ENCODE measurements at places on chromosomes 5 and 9.
A peak's percentile ranks its signal among the peaks of the same experiment; 100 is the strongest.

DNA sequence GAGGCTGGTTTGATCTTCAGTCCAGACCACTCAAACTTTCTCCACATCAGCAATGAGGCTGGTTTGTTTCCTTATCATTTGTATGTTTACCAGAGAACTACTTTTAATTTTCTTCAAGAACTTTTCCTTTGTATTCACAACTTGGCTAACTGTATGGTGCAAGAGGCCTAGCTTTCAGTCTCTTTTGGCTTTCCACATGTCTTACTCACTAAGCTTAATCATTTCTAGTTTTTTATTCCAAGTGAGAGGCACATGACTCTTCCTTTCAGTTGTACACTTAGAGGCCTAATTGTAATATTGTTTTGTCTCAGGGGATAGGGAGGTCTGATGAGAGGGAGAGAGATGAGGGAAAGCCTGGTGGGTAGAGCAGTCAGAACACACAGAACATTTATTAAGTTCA lies 554.0 kb upstream of the ARRDC3 start:
- no peak for DNase-seq

GRCh38 chr5:106454651-106455415 lies 1215.9 kb downstream of the EFNA5 start:
- no peak for DNase-seq

DNA sequence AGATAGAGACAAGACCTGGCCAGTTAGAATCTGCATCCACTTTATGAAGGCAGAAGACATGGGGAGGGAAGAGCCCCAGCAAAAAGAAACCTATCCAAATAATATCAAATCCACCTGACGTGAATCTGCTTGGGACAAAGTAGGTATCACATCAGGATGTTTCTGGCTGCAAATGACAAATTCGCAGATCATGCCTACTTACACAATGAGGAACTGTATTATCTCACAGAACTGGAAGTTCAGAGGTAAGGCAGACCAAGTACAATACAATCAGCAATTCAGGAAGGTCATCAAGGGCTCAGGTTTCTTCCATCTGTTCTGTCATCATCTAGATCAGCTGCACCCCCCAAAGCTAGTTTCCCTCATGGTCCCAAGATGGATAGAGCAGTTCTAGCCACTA lies 13.2 kb upstream of the NR4A3 start:
- DNase-seq: no peak

DNA sequence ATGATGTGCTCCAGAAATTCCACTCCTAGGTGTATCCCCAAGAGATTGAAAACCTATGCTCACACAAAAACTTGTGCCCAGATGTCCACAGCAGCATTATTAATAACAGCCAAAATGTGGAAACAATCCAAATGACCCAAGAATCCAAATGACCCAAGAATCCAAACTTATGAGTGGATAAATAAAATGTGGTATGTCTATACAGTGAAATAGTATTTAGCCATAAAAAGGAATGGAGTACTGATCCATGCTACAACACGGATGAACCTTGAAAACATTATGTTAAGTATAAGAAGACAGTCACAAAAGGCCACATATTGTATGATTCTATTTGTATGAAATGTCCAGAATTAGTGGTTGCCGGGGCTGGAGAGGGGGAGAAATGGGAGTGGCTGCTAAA lies 80.3 kb downstream of the PSD2 start:
- no peak for DNase-seq

- DNase-seq: no peak
Observed at GRCh38 chr5:54655761-54656160, 138.2 kb downstream of the SNX18 start.

GRCh38 chr9:72931437-72931836 lies 21.4 kb downstream of the ALDH1A1 start:
- DNase-seq: no peak

DNA sequence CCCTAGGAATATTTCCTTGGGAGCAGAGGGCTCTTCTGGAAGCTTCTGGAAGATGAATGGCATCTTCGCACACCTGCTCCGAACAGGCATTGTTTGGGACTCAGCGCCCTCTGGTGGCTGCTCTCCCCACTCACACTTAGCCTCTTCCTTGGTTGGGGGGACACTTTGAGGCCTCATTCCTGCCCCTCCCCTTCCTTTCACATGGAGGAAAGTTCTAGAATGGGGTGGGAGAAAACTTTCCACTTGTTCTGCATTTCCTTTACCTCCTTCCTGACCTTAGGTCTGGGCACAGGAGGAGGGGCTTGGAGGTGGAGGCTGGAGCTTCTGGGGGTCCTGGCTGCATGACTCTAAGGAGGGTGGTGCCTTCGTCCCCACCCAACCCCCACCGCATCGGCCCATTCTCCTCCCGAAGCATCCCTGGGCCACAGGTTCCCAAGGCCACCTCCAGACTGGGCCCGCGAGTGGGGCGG lies 19.3 kb upstream of the SMIM32 start:
- DNase-seq: peak; percentile 40

DNA sequence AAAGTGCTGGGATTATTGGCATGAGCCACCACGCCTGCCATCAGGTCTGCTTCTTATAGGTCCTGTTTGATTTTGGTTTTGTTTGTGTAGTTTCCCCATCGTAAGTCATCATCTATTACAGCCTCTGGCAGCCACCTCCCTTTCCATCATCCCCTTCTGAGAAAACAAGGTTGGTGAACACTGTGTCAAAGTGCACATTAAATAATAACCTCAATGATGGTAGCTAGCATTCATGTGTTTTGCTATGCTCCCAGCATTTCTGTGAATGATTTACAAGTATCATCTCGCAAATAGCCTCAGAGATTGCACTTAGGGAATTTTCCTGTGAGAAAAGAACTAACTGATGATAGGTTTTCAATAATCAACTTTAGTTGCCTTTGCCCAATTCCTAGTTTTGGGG lies 9.9 kb downstream of the PRUNE2 start:
- DNase-seq: no peak

DNA sequence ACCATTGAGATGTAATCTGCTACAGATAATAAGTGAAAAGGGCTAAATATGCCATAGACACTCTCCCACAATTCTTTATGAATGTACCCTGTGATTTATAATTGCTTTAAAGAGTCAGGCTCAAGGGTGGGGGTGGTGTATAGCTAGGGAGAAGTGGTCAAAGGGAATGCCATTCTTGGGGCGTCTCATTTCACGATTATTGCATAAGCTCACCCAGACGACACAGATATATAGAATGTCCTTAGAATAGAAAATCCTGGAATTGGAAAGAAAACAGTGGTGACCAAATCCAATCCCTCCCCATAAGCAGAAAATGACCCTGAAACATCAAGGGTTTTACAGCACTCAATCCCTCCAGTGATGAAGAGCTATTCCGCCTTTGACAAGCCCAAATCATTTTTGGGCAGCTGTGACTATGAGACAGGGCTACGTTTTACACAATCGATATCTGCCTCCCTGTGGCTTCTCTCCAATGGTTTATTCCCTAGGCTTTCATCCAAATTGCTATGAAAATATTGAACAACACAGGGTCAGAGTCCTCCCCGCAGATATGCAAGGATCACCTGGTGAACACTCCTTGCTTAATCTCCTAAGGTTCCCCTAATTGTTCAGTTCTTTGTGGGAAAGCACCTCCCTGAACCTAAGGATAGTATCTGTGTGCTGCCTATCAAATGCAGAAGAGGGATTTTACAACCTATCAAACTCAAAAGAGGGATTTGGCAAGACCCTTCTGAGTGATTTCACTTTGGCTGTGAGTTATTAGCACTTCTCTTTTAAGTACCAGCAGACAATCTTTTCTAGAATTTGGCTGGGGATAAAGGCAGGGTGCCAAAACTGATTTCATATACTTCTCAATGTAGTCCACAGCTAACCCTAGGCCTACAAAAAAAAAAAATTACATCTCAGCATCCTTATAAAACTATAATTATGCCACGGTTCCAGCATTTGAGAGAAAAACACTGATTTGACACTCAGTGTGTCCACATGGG lies 144.9 kb upstream of the CDH6 start:
- no peak for DNase-seq

DNA sequence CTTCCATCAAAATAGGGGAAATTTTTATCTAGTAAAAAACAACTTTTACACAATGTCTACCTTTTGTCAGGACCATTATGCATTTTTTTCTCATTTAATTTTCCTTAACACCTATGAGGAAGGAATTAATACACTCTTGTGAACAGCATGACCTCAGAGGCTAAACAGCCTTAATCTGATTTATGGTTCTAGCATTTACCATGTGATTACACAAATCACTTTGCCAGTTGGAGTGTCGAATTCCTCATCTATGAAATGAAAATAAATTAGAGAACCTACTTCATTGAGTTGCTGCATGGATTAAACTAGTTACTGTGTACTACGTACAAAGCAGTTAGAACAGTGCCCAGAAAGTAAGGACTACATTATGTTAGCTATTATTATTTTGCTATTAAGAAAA lies 187.7 kb upstream of the MPDZ start:
- no peak for DNase-seq

DNA sequence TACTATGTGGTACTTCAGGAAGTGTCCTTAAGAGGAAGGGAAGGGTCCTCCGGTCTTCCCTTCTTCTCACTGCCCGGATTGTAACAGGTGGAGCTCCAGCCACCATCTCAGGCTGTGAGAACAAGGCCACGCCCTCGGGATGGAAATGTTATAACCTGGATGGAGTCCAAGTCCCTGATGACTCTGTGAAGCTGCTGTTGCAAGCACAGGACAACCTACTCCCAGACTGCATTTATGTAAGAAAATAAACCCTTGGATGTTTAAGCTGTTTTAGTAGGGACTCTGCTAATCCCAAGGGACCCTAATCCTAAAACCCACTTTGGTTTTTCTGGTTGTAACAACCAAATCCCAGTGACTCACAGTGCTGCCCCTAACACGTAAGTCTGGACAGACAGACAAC lies 221.6 kb downstream of the ACTL7B start:
- DNase-seq: no peak

GRCh38 chr5:155004138-155004744 lies 9.3 kb upstream of the KIF4B start:
- no peak for DNase-seq

GRCh38 chr5:16306812-16307211 lies 127.2 kb upstream of the MARCHF11 start:
- DNase-seq: no peak

- DNase-seq: no peak
Observed at GRCh38 chr5:81222285-81222684, 10.8 kb upstream of the CKMT2 start.

GRCh38 chr5:42321785-42322184 lies 101.5 kb upstream of the GHR start:
- no peak for DNase-seq

GRCh38 chr5:141765896-141766551 lies 84.0 kb upstream of the ARAP3 start:
- DNase-seq: no peak

DNA sequence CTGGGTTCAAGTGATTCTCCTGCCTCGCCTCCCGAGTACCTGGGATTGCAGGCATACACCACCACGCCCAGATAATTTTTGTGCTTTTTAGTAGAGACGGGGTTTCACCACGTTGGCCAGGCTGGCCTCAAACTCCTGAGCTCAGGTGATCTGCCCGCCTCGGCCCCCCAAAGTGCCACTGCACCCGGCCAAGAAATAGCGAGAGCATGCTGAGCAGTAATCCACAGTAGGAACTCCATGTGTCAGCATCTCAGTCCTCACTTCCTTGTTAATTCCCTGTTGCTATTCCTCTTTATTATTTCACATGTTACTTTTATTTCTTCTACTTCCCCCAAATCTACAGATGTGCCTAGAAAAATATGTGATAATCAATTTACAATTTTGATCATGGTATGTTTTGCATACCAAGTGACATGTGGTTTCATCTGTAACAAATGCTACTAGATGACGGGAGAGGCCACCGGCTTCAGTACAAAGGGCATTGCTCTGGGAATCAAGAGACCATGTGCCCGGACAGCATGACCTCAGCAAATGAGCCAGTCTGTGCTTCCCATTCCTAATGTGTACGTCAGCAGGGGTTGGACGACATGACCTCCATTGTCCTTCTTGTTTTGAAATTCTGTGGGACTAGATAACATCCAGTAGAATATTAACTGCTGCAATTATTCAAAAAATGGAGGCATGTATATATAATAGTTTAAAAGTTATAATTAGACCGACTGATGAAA lies 61.6 kb downstream of the FNBP1 start:
- DNase-seq: no peak

DNA sequence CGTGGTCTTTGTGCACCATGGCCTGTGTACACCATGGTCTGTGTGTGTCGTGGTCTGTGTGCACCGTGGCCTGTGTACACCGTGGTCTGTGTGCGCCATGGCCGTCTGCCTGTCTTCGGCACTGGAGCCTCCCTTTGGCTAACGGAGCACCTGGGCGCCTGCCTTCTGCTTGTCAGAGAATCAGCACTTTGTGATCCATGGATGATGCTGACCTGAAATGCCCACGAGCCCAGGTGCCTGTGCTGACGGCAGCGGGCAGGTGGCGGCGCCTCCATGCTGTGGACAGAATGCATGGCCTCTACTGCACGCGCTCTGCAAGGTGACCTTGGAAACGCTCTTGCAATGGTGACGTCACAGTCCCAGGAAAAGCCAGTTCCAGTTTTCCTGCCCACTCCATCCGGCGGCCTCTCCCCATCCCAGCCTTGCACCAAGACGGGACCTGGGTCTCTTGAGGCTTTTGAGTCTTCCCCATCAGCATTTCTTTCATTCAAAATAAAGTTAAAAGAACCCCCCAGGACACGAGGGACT lies 14.6 kb downstream of the LCN9 start:
- DNase-seq: no peak

- DNase-seq: no peak
Observed at GRCh38 chr9:99973455-99973854, 67.0 kb downstream of the STX17 start.

- DNase-seq: no peak
Observed at GRCh38 chr9:99680191-99680590, 141.5 kb upstream of the NR4A3 start.

DNA sequence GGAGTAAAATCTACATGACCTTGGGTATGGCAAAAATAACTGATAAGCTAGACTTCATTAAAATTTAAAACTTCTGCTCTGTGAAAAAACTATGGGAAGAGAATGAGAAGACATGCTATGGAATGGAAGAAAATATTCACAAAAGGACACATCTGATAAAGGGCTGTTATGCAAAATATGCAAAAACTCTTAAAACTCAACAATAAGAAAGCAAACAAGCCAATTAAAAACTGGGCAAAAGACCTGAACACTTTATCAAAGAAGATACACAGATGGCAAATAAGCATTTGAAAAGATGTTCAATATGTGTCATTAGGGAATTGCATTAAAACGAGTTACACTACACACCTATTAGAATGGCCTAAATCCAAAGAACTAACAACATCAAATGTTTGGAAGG lies 439.5 kb downstream of the EFNA5 start:
- no peak for DNase-seq

- no peak for DNase-seq
Observed at GRCh38 chr9:86039991-86040860, 59.1 kb downstream of the GOLM1 start.

DNA sequence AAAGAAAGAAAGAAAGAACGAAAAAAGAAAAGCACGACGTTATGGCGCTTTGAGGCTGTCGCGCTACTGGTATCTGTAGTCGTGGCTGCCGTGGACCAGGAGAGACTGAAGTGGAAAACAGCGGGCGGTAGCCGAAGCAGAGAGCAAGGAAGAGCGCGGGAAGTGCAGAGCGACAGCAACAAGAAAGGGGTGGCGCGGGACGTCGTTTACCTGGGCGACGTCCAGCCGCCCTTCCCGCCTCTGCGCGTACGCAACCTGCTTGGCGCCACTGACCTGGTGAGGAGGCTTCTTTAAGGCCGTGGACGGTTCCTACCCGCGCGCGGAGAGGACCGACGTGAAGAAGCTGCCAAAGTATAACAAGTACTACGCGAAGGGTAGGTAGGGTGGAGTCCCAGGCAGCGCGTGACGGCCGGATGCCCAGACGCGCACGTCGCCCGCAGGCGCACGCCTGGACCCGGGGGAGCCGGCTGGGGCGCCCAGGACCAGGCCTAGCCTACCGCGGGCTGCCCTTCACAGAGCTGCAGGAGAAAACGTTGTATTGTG lies 15.4 kb downstream of the CCL28 start:
- DNase-seq: peak; percentile 62
